ENCODE measurements at places on chromosomes 2 and 18.

- no peak for DNase-seq
Observed at GRCh38 chr2:224807153-224807964, 91.2 kb upstream of the CCDC195 start.

GRCh38 chr18:45267622-45268021 lies 347.7 kb upstream of the SLC14A2 start:
- no peak for DNase-seq

GRCh38 chr18:80200932-80201672 lies 46.2 kb downstream of the PARD6G start:
- DNase-seq: no peak

GRCh38 chr2:127196549-127196948 lies 23.6 kb downstream of the CYP27C1 start:
- DNase-seq: no peak

DNA sequence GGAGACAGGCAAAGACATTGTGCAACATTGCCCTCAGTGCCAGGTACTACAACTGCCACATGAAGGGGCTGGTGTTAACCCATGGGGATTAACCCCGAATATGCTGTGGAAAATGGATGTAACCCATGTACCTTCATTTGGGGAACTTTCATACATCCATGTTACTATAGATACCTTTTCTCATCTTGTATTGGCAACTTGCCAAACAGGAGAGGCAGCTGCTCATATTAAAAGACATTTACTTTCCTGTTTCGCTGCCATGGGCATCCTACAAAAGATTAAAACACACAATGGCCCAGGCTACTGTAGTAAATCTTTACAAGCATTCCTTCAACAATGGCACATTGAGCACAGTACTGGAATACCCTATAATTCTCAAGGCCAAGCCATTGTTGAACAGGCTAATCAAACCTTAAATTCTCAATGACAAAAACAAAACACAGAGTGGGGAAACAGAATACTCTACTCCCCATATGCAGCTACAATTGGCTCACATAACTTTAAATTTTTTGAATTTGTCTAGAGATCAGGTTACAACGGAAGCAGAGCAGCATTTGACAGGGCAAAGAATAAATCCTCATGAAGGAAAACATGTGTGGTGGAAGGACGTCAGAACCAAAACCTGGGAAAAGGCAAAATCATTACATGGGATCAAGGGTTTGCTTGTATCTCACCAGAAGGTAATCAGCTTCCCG lies 1723.5 kb upstream of the LRRTM1 start:
- DNase-seq: no peak

DNA sequence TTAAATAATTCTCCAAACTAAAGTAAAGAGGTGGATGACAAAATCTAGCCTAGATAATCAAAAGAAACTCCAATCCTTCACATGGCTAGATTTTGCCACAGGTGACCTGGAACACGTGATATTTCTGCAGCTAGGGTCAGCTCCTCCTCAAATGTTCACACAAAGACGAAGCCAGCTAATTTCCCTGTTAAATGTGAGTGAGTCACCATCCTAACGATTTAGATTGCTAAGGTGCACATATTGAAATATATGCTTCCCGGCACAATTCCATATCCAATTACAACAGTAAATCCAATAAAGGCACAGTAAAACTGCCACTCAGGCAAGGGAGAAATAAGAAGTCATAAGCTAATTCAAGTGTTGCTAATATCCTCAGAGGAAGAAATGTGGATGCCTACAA lies 28.7 kb downstream of the IKZF2 start:
- no peak for DNase-seq

- DNase-seq: no peak
Observed at GRCh38 chr2:129256642-129257041, 722.8 kb upstream of the RAB6C start.

DNA sequence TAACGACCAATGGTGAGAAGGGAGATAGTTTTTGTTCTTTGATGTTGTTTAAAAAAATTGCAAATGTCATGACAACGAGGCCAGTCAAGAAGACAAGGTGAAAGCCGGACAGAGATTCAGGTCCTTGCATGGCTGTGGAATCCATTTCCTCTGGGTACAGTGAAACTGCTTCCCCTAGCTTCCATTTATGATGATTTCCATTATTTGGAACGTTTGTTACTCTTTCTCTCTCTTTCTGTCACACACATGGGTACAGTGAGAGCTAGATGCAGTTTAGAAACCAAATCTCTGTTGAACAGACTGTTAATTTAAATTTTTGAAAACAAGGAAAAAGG lies 57.4 kb upstream of the MSH2 start:
- no peak for DNase-seq

DNA sequence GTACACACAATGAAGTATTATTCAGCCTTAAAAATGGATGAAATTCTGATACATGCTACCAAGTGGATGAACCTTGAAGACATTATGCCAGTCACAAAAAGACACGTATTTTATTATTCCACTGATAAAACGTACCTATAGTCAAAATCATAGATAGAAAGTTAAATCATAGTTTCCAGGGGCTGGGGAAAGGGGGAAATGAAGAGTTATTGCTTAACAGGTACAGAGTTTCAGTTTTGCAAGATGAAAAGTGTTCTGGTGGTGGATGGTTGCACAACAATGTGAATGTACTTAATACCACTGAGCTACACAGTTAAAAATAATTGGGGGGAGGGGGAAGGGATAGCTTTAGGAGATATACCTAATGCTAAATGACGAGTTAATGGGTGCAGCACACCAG lies 279.0 kb upstream of the STON1 start:
- DNase-seq: no peak

DNA sequence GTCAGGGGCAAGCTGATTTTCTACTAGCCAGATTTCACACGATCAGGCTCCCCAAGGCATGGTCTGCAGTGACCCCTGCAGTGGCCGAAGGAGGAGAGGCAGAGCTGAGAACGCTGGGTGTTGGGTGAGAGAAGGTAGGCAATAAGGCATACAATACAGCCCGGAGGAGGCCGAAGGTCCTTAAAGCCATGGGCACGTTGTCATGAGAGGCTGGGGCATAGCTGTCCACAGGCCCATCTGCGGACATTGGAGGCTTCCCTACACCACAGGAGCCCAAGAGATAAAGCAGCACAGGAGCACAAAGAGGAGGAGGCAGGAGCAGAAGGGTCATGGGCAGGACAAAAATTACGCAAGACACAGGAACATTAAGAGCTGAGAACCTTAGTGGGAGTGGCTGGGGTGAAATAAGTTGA lies 16.7 kb upstream of the BZW1 start:
- DNase-seq: no peak

DNA sequence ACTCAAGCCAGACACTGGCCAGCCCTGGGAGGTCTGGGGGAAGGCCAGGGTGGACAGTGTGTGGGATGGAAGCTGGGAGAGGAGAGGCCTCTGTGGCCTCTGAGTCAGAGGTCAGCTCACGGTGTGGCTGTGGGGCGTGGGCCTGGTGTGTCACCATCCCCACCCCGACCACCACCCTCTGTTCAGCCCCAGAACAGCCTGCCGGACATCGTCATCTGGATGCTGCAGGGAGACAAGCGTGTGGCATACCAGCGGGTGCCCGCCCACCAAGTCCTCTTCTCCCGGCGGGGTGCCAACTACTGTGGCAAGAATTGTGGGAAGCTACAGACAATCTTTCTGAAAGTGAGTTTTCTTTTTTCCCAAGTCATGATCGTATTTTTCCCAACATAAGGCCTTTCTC lies 110.5 kb downstream of the DYSF start:
- no peak for DNase-seq

DNA sequence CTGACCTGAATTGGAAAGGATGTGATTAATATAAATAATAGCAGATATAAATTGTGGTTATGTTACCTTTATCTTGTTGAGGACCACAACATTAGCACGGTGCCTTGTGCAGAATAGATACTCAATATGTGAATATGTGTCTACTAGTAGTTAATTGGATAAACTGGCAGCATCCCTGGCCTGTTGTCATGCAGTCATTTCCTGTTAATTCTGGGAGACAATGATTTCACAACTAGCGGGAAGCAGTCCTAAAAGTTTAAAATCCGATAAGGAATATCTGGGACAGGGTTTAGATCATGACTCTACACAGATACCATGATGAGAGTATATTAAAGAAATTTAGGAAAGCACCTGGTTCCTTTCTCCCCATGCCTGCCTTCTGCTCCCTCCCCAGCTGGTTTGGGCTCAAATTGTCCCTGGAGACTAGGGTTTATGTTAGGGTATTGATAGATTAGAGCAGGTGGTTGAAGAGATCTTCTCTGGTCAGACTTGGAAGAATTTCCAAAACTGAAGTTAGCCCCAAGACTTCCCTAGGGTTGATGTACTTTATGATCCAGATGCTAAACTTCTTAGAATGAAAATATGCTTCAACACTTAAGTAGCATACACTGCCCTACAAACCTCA lies 32.8 kb downstream of the CYBRD1 start:
- DNase-seq: no peak

- DNase-seq: peak; percentile 50
Observed at GRCh38 chr18:22872900-22873537, 60.1 kb upstream of the RBBP8 start.

DNA sequence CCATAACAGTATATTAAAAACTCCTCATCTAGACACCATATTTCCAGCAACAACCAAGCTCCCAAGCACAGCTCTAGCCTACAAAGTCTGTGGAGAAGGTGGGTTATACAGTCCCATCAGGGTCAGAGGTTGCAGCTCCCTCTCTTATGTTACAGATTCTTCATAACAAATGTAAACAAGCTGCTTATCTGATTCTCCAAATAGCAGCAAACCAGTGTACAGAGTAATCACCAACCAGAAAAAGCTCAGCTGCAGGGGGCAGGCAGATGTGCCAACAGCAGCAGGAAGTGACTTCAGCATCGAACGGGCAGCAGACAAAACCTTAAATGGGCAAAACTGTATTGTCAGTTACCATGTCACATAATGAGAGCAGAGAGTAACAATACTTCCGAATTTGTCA lies 52.9 kb upstream of the NABP1 start:
- DNase-seq: peak; percentile 44

- DNase-seq: peak; percentile 3
Observed at GRCh38 chr2:45652090-45653031, 886 bp downstream of the PRKCE start.

DNA sequence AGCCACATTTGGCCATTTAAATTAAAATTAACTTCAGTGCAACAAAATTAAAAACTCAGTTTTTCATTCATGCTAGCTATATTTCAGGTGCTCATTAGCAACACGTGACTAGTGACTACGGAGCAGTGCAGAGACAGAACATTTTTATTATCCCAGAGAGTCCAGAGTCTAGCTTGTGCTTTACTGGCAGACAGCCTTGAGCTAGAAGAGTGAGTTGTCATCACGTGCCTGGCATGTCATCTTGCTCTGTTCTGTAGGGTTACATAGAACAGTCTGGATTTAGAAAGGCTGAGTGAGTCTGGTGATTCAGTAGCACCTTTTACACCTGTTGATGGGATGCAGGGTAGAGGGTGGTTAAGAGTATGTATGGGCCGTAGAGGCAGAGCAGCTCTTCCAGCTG lies 136.9 kb upstream of the IL1R2 start:
- no peak for DNase-seq

DNA sequence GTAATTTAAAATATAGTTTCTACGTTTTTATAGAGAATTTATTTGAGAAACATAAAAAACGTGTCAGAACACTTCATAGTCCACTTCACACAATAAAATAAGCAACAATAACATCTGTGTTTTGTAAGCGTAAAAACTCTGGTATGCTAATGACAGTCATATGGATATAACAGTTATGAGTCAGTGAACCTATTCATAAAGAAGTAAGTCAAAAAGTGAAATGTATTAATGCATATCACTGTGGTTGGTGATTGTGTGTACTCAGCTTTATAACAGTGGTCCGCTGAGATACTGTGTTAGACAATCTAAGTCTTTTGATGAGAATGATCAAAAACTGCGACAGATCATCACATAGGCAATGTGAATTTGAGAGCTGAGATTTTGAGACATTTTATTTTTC lies 153.2 kb downstream of the WDR7 start:
- no peak for DNase-seq

GRCh38 chr2:235049719-235050118 lies 97.9 kb downstream of the SH3BP4 start:
- DNase-seq: no peak

- no peak for DNase-seq
Observed at GRCh38 chr2:161913865-161914264, 160.2 kb downstream of the DPP4 start.

DNA sequence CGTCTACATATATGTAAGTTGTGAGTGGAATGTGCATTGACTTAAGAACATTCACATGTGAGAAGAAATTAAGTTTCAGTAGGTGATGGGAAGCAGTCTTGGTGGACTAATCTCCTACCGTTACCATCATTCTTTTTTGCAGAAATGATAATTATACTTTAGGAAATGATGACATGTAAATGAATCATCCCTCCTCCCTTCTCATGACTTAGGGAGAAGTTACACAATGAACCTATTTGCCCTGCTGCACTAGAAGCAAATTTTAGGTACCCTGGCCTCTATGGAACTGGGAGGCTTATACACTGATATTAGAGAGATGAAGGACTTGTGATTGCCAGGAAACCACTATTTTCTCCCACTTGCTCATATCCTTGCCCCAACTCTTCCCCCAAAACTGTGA lies 214.2 kb downstream of the CALCRL start:
- no peak for DNase-seq

DNA sequence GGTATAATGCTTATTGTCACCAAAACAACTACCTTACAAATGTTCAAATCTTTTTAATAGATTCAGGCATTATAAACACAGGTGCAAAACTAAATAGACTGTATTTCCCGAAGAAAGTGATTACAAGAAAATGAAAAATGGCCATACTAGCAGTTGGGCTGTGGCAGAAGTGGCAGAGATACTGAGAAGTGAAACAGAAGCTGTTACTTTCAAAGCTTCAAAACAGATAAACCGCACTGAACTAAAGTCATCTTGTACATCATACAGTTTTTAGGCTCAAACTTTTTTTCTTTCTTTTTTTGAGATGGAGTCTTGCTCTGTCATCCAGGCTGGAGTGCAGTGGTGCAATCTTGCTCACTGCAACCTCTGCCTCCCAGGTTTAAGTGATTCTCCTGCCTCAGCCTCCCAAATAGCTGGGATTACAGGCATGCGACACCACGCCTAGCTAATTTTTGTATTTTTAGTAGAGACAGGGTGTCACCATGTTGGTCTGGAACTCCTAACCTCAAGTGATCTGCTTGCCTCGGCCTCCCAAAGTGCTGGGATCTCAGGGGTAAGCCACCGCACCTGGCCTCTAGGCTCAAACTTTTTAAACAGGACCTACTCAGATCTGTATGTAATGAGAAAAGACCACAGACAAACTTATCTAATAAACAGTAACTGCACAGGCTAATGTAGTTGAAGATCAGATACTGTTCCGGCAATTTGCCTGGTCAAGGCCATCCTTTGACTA lies 77.9 kb upstream of the SATB2 start:
- DNase-seq: no peak

GRCh38 chr2:5868931-5869330 lies 176.7 kb downstream of the SOX11 start:
- DNase-seq: no peak
